ENCODE measurements at places on chromosomes 7 and 10.
A peak's percentile ranks its signal among the peaks of the same experiment; 100 is the strongest.

DNA sequence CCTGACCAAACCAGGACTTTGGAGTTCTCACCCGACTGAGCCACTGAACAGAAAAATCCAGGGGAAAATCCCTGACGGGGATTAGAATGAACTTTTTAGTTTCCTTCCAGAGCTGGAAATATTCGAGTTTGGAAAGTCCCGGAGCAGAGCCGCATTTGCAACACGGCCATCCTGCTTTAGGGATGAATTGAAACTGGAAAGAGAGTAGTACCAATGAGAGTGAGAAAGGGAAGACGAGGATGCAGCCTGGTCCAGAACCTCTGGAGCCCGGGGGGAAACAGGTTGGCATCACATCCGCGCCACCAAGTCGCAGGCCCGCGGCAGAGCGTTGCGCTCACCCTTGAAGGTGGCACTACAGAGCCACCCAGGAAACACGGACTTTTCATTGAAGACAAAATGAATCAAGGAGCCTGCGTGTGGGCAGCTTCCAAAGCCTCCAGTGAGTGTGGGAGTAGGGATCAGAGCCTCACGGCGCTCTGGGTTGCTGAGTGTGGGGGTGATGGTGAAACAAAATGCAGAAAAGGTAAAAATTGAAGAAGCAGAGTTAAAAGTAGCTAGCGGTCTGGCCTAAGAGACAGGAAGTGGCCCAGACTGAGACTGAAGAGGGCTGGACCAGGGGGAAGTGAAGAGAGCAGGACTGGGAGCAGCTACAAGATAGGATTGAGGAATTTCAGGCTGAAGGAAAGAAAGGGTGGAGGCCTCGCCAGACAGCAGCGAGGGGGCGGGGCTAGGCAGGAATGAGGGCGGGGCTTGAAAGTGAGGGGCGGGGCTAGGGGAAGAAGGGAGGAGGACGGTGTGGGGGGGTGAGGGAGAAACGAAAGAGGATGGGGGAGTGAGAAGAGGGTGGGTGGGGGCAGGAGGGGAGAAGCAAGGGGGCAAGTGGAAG, 1.8 kb downstream of the SMURF1 start:
- peak; percentile 67 for DNase-seq

DNA sequence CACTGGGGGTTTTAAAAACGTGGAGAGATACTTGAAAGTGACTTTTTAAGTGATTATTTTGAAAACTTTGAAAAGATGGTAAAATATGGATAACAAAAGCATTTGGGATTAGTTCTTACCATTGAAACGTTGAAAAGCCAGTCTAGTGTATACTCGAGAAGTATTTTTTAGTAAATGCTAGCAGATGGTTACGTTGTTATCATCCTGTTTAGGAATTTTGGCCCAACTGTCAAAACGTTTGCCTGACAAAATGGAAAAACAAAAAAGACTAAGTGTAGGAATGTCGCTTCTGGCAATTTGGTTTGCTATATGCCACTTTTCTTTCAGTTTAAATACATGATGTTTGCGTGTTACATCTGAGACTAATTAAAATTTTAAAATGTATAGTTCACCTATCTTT, 1.2 kb downstream of the RBM33 start:
- no peak for DNase-seq

DNA sequence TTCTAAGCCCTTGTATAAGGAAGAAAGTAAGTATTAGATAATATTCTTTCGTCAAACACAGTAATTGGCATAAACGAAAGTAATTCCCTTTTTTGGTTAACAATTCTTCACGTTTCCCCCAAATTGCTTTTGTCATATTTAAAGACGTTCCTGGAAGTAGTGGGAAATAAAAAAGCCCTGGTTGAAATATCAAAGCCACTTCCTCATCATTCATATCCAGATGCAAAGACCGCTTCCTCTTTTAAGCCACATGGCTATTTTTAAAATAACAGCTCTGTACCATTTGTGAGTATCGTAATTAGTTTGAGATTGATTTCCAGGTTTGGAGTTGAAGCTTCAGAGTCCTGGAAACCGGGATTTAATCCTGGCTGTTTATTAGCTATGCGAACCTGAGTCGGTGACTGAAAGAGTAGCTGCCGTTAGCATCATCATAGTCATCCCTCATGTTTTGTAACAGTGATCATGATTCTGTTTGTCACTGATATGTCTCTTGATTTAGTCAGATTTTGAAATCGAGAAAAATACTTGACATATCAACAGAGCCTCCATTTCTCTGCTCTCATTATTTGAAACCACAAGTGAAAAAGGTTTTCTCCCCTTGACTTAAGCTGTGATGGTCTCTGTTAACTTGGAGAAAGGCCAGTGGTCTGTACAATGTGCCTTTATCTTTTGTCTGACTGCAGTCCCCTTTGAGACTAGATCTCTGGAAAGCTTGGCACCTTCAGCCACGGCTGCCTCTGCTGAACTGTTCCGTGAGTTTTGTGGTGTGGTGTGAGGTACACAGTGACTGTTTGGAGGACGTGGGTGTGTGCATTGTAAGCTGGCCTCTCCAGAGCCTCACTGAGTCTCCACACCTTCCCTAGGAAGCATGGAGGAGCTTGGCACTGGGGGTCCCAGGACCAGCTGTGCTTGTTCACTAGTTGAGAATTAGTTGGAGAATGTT, 18.1 kb downstream of the OPTN start:
- no peak for DNase-seq

- peak; percentile 66 for DNase-seq
These were observed 517.5 kb upstream of the GALNT17 start for GRCh38 chr7:70614237-70615045.

DNA sequence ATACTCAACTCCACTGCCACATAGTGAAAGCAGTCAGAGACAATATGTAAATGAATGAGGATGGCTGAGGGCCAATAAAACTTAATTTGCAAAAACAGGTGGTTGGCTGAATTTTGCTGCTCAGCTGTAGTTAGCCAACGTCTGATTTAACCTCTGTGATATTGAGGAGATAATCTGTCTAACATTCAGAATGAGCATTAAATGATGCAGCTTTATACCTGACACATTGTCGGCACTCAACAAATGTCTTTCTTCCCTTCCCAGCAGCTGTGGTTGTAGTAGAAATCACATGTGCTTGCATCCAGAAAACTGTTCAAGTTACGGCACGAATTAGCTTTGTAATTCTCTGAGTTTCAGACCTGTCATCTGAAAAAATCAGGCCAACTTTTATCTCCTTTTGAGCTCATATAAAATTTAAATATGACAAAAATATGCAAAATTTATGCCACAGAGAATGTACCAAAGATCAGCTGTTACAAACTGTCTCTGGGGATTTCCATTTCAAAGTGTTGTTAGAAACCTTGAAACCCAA, 1239.7 kb downstream of the GATA3 start:
- DNase-seq = no peak

- DNase-seq = peak; percentile 93
These were observed 18.8 kb downstream of the WNT8B start for GRCh38 chr10:100481462-100482081.

DNA sequence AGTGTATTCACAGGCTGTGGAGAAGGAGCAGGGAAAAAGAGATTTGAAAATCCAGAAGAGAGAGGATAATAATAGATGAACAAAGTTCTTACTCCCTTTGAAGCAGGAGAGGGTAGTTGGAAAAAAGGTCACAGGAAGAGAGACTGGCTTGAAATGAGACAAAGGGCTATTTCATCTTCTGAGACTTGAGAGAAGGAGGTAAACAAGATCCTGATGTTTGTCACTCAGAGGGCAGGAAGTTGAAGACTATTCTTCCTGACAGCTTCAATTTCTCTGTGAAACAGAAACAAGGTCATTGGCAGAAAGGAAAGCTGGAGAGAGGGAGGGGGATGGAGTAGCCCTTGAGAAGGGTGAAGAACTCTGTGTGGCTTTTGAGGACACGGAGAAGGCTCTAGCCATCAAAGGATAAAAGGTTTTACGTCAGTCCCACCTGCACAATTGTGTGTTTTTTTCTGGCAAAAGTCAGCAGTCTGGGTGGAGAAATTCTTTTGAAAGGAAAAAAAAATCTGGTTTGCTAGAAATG, 216.1 kb upstream of the STEAP4 start:
- DNase-seq = no peak

DNA sequence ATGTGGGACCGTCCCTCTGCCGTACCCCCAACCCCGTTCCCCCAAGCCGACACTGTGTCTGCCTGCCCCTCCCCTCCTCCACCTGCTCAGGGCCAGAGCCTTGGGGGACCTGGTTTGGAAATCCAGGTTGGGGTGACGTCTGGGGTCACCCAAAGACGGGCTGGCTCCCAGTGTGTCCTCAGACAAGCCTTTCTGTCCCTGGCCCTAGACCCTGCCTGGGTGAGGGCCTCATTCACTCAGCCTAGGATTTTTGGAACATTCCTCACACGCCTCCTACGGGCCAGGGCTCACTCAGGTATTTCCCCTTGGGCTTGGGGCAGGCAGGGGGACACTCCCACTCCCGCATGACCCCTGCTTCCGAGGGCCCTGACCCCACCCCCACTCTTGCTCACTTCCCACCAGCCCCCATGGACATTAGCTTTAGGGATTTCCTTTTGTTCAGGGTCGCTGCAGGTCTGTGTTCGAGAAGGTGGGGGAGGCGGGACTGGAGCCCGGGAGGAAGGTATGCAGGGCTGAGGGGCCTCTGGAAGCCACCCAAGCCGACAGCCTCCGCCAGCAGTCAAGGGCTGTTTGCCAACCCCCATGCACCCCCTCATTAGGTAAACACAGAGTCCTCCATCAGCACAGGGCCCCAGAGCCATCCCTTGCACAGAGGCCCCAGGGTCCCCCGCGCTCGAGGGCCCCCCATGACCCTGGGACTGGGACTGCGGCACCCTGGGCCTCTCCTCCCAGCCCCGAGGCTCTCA, 35.1 kb downstream of the PDGFA start:
- no peak for DNase-seq

- no peak for DNase-seq
These were observed 57.3 kb downstream of the TCF7L2 start for GRCh38 chr10:113007343-113007771.

GRCh38 chr10:44310762-44311562, 73.9 kb downstream of the CXCL12 start:
- peak; percentile 82 for DNase-seq

DNA sequence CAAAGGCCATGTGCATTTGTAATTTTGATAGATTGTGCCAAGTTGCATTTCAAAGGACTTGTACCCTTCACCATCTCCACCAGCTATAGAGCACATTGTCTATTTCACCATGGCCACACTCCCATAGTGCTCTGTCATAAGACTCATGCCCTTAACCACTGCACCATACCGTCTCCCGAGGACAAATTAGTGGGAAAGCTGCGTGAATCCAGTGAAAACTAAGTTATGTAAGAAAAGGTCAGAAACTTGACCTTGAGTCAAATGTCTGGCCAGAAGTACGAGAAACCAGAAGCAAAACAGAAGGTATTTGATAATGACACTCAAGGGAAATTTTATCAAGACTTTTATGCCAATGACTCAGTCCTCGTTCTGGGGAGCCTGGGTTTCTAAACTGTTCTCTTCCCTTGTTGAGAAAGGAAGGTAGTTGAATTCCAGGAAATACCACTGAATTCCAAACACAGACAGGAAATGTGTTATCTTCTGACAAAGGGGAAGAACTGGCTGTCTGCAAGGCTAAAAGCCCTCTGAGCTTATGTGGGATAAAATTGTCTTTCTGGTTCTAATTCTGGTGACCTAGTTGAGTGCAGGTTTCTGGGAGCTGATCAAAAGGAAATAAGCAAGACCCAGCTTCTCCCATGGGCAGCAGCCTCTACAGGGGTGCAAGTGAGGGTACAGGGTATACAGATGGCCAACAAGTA, 49.7 kb downstream of the CDK1 start:
- DNase-seq = peak; percentile 83

- no peak for DNase-seq
These were observed 103.0 kb downstream of the JAZF1 start for GRCh38 chr7:28077616-28078015.

GRCh38 chr10:102009801-102010425, 46.1 kb downstream of the ARMH3 start:
- peak; percentile 94 for DNase-seq

DNA sequence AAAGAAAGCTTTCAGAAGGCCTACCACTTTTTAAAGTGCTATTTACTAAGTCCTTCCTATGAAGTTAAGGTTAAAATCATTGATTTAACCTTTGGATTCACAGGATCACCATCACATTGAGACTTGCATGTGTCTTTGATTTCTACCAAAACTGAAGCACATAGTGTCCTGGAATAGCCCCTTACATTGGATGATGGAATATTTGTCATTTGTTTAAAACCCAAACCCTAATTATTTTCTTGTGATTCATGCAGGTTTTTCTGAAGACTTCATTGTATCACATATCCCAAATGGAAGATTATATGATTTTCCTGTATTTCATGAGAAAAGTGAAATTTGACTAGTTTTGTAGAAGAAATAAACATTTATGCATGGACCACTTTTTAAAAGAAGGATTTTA, 3.3 kb downstream of the SEMA3A start:
- DNase-seq = no peak

- DNase-seq = peak; percentile 74
These were observed 75.6 kb downstream of the CCDC6 start for GRCh38 chr10:59830601-59831259.

- DNase-seq = no peak
These were observed 1392.4 kb upstream of the CELF2 start for GRCh38 chr10:9625304-9625703.

- DNase-seq = peak; percentile 14
These were observed 23.8 kb upstream of the AKR1C1 start for GRCh38 chr10:4939224-4940072.
